ENCODE measurements at places on chromosomes 11 and 22.

GRCh38 chr22:26579331-26579886, 10.5 kb downstream of the TPST2 start:
- DNase-seq = no peak

DNA sequence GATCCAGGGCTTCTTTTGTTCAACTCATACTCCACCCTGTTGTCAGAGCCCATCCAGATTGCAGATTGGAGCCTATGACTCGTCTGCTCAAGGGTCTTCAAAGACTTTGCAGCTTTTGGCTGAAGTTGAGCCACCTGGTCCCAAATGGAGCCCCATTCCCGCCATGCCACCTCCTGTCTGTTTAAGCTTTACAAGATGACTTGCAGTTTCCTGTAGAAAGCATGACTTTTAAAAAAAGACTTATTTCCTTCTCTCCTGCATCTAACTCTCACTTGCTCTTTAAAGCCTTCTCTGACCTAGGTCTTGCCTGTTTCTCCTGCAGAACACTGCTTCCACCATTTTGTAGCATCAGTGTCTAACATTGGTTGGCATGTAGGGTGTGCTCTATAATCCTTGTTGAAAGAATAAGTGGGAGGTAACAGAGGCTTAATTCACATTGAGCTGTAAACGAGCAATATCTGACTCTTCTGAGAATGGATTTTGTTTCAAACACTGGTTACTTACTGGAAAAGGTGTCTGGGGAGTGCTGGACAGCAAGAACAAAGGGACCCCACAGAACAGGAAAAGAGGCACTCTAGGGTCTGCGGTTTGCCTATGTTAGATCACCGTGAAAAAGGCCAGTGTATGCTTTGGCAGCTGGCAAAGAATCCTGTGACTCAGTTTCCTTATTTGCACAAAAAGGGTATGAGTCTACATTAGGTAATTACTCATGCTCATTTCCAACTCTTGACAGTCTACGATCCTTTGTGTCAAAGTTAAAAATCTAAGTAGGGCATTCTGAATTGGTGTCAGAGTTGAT, 30.3 kb downstream of the NF2 start:
- DNase-seq = peak; percentile 77

- no peak for DNase-seq
Observed at GRCh38 chr11:34149786-34150185, 44.4 kb downstream of the NAT10 start.

GRCh38 chr11:133323354-133323753, 208.9 kb downstream of the OPCML start:
- no peak for DNase-seq

- DNase-seq = no peak
Observed at GRCh38 chr11:123132881-123133280, 62.2 kb downstream of the CLMP start.

DNA sequence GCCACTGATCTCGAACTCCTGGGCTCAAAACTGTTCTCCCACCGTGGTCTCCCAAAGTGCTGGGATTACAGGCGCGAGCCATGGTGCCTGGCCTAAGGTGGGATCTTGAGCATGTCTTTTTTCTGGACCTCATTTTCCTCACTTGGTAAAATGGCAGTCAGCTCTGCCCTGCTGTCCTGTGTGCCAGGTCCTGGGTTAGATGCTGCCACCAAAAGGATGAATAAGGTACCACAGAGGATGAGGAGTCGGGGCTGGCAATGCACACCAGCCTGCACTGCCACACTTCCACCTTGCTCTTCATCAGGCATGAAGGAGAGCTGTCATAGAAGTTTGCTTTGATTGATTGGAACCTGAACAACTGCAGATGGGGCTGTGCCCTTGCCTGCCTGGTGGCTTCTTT, 32.3 kb downstream of the ACO2 start:
- no peak for DNase-seq

- no peak for DNase-seq
Observed at GRCh38 chr11:128946648-128947047, 4.0 kb upstream of the TP53AIP1 start.

All from astrocyte of the spinal cord (primary cell).